ELR (cell line): ENCODE measurements at places on chromosomes 11 and 22.
A peak's percentile ranks its signal among the peaks of the same experiment; 100 is the strongest.

DNA sequence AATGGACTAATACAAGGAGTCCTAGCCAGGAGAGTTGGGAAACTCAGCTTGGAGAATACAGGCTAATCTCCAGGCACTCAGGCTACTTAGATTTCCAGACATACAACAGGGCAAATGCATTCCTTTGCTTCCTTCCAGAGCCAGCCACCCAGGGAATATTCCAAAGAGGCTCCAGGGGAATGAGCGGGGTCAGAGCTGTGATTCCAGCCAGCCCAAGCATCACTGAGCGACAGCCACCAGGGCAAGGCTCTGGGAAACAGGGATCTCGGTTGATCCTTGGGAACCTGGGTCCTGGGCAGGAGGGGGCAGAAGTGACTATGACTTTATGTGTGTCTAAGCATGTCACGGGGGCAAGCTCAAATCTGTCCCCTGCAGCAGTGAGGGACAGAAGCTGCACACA lies 112.3 kb upstream of the LMO1 start:
- no peak for DNase-seq

DNA sequence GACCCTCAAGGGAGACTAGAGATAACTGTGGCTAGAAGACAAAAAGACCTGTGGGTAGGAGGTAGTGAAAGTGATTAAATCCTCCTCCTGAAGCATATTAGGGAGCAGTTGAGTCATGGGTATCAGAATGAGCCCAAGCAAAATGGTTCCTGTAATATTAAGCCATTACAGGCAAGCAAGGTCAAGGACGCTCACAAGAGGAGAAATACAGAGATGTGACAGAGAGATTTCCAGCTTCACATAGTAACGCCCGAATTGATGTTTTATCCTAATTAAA lies 77.7 kb downstream of the FAM76B start:
- DNase-seq: no peak

DNA sequence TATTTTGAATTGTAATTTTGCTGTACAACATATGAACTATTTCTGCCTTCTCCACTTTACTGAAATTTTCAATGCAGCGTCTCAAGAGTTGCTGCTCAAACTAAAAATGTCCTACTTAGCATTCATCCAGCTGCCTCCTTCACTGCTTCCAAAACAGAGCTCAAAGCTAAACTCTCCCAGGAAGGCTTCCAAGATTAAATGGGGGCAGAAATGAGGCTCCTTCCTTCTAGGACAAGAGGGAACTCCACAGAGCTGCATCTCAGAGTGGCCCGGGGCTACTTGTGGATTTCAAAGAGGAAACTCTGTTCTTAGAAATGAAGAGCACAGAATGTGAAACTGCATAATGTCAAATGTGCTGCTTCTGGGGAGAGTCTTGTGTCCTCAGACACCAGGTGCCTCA lies 295.9 kb upstream of the NCAM1 start:
- DNase-seq: no peak

- peak; percentile 41 for DNase-seq
Measured at GRCh38 chr11:4039011-4039410, 55.6 kb upstream of the RRM1 start.

GRCh38 chr11:61392981-61393595 lies 701 bp downstream of the TMEM216 start:
- DNase-seq: peak; percentile 42

DNA sequence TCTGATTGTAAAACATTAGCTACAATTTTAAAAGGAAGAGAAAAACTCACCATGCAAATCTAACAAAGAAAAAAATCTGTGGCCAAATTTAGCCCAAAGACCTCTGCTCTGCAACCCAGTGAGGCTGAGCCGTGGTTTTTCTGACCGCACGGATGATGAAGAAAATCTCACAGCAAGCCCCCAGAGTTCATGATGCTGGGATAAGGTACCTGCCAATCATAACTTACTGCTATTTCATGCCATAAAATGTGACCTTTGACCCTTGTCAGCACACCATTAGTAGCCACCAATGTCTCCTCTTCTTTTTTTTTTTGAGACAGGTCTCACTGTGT lies 11.1 kb downstream of the CERK start:
- DNase-seq: no peak

- no peak for DNase-seq
Measured at GRCh38 chr11:33697997-33698396, 2.6 kb downstream of the C11orf91 start.

GRCh38 chr11:120974965-120975364 lies 48.9 kb upstream of the TBCEL start:
- DNase-seq: no peak

GRCh38 chr11:104995001-104995408 lies 26.6 kb upstream of the CASP4 start:
- no peak for DNase-seq

GRCh38 chr11:68424981-68425865 lies 35.3 kb upstream of the PPP6R3 start:
- DNase-seq: no peak

- DNase-seq: no peak
Measured at GRCh38 chr22:18996376-18996900, 60.3 kb upstream of the PRODH start.

DNA sequence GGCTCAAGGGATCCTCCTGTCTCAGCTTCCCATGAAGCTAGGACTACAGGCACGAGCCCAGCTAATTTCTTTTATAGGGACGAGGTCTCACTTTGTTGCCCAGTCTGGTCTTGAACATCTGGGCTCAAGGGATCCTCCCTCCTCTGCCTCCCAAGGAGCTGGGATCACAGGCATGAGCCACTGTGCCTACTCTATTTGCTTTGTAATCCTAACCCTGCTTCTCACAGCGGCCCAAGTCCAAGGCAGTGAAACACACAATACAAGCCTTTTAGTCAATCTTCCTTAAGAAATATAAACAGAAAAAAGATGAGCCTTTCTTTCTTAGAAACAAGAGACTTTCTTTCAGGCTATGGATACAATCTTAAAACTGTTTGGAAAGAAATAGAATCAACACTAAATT lies 115.2 kb upstream of the SORL1-AS1 start:
- no peak for DNase-seq

DNA sequence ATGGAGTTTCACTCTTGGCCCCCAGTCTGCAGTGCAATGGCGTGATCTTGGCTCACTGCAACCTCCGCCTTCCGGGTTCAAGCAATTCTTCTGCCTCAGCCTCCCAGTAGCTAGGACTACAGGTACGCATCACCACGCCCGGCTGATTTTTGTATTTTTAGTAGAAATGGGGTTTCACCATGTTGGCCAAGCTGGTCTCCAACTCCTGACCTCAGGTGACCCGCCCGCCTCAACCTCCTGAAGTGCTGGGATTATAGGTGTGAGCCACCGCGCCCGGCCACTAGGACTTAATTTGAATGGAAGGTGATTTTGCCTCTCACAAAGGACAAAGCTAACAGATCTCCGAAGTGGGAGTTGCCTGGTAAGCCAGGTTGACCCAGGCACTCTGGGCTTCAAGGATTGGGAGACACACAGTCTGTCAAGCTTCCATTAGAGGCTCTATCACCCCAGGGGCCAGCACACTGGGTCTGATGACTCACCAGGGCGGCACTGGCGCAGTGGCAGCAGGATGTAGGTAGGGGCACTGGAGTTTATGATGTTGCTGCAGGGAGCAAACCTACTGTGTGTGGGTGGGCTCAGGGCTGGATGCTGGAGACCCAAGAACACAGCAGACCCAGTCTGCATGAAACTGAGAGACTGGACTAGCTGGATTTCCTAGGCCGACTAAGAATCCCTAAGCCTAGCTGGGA lies 17.8 kb upstream of the KCTD14 start:
- DNase-seq: peak; percentile 65

GRCh38 chr11:16881074-16881709 lies 133.0 kb downstream of the PLEKHA7 start:
- peak; percentile 24 for DNase-seq

- peak; percentile 46 for DNase-seq
Measured at GRCh38 chr22:27420817-27421361, 380.7 kb downstream of the MN1 start.

- DNase-seq: no peak
Measured at GRCh38 chr11:1072821-1073231, 1.8 kb upstream of the MUC2 start.

GRCh38 chr11:15761235-15761634 lies 595.1 kb downstream of the SOX6 start:
- DNase-seq: no peak

DNA sequence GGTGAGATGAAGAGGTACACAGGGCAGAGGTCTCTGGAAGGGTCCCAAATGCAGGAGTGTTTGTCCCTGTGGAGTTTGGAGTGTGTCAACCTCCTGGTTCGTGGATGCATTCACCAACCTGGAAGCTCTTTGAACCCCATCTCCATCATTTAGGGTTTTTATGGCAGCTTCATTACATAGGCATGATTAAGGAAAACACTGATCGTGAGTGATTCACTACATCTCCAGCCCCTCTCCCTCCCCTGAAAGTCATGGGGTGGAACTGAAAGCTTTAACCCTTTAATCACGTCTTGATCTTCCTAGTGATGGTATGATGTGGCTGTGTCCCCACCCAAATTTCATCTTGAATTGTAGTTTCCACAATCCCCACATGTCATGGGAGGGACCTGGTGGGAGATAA lies 19.8 kb upstream of the INCENP start:
- no peak for DNase-seq

GRCh38 chr11:456533-456932 lies 6.5 kb downstream of the PTDSS2 start:
- DNase-seq: no peak

- DNase-seq: peak; percentile 15
Measured at GRCh38 chr11:3046190-3046589, 11.0 kb downstream of the CARS1 start.

- DNase-seq: no peak
Measured at GRCh38 chr22:43515902-43516301, 104.1 kb downstream of the MPPED1 start.

- no peak for DNase-seq
Measured at GRCh38 chr11:64243236-64243854, 2.5 kb downstream of the FKBP2 start.

GRCh38 chr11:17076517-17077239 lies 789 bp downstream of the RPS13 start:
- DNase-seq: no peak

- no peak for DNase-seq
Measured at GRCh38 chr11:23013509-23013908, 153.2 kb upstream of the CCDC179 start.

- peak; percentile 61 for DNase-seq
Measured at GRCh38 chr11:120336641-120337354, 585 bp downstream of the ARHGEF12 start.

GRCh38 chr11:48110509-48110766 lies 106.2 kb upstream of the OR4B1 start:
- no peak for DNase-seq

- peak; percentile 22 for DNase-seq
Measured at GRCh38 chr11:6568191-6568918, 35.1 kb downstream of the RRP8 start.
